ENCODE measurements at places on chromosomes 2 and 18.

DNA sequence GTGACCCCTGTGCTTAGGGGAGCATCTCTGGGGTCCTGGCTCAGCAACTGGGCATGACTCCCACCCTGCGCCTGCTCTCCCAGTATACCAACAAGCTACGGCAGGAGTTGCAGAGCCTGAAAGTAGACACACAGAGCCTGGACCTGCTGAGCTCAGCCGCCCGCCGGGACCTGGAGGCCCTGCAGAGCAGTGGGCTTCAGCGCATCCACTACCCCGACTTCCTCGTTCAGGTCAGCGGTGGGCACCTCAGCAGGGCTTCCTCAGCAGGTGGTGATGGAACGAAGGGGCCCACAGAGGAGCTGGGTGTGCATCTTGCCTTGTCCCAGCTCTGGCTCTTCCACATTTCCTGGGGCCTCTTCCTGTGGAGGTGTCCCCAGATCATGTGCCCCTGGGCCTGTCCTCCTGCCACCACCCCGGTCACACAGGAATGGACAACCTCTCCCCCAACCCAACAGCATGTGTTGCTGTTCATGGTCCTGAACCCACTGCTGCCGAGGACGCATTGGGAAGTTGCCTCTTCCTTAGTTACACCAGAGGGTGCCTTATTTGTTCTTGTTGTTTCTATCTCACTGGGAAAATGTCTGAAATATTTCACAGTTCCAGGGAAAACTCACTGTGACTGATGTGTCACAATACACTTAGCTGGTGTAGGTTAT is 10.8 kb downstream of the PROM2 start:
- no peak for ATAC-seq

GRCh38 chr18:41886126-41886807 is 68.8 kb upstream of the PIK3C3 start:
- ATAC-seq: no peak

DNA sequence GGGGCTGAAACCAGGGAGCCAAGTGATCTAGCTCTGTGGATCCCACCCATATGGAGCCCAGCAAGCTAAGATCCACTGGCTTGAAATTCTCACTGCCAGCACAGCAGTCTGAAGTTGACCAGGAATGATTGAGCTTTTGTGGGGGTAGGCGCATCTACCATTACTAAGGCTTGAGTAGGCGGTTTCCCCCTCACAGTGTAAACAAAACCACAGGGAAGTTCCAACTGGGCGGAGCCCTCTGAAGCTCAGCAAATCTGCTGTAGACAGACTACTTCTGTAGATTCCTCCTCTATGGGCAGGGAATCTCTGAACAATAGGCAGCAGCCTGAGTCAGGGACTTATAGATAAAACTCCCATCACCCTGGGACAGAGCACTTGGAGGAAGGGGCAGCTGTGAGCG is 96.7 kb downstream of the CCDC148 start:
- ATAC-seq: no peak

DNA sequence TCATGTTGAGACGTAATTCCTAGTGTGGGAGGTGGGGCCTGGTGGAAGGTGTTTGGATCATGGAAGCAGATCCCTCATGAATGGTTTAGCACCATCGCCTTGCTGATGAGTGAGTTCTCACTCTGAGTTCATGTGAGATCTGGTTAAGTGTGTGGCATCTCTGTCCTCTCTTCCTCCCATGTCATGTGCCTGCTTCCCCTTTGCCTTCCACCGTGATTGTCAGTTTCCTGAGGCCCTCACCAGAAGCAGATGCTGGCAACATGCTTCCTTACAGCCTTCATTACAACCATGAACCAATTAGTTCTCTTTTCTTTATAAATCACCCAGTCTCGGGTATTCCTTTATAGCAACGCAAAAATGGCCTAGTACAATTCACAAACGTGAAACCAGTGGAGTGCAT is 14.6 kb upstream of the MCM6 start:
- ATAC-seq: no peak

GRCh38 chr2:239266779-239267287 is 134.0 kb downstream of the HDAC4 start:
- ATAC-seq: no peak

- no peak for ATAC-seq
Measured at GRCh38 chr2:133599211-133599803, 31.0 kb upstream of the NCKAP5 start.

DNA sequence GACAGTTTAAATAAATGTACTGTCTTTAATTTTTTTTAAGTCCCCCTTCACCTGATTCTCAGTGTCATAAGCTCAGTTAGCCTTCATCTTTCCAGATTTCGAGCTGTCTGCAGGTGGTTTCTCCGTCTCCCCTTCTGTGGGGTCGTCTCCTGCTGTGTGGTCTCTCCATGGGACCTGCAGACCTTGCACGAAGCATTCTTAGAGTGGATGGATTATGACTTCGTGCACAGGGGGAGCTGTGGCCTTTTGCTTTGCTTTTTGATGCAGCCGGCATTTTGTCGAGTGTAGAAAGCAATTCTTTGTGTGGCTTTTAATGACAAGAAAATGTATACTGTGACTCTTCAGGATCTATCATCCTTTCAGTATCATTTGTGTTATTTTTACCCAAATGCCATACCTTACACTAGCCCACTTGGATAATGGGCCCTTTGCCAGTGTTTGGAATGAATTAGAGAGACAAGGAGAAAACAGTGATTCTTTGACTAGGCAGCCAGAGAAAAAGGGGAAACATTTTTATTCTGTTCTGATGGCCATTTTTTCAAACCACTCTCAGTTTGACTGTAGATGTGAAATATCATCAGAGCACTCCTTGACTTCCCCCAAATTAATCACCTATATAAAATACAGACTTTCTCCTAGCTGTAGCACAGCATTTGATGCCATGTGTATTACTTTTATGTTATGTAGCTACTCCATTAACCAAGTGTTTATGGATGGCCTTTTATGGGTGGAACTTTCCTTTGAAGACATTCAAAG is 54.3 kb downstream of the ITGA6 start:
- ATAC-seq: no peak
